Activated CD4-positive, alpha-beta T cell treated with anti-CD3 and anti-CD28 coated beads, Interleukin-2, amount 50 U/mL, for 1 hour (primary cell): ENCODE measurements at places on chromosomes 6 and 20.
A peak's percentile ranks its signal among the peaks of the same experiment; 100 is the strongest.

GRCh38 chr6:90003941-90004340 lies 109.7 kb downstream of the GJA10 start:
- no peak for DNase-seq

GRCh38 chr6:11251553-11252360 lies 19.3 kb upstream of the NEDD9 start:
- DNase-seq: no peak

GRCh38 chr20:19602675-19603375 lies 155.2 kb upstream of the RIN2 start:
- no peak for DNase-seq

GRCh38 chr6:18693881-18694280 lies 306.7 kb downstream of the RNF144B start:
- DNase-seq: no peak

DNA sequence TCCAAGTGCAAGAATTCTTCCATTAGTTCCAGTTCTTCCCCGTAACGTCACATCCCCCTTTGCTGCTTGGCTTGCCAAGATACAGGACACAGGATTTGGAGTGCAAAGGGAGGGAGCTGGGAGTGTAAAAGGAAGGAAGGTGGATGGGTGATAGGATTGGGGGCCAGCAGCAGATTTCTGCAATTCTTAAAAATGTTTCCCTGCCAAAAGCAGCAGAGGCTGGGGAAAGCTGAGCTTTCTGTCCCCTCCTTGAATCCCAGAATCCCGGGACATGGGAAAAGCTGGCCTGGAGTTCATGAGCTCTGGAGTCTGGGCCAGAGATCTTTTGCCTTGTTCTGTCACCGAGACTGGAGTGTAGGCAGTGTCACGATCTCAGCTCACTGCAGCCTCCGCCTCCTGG lies 60.0 kb upstream of the EPB41L1 start:
- no peak for DNase-seq

DNA sequence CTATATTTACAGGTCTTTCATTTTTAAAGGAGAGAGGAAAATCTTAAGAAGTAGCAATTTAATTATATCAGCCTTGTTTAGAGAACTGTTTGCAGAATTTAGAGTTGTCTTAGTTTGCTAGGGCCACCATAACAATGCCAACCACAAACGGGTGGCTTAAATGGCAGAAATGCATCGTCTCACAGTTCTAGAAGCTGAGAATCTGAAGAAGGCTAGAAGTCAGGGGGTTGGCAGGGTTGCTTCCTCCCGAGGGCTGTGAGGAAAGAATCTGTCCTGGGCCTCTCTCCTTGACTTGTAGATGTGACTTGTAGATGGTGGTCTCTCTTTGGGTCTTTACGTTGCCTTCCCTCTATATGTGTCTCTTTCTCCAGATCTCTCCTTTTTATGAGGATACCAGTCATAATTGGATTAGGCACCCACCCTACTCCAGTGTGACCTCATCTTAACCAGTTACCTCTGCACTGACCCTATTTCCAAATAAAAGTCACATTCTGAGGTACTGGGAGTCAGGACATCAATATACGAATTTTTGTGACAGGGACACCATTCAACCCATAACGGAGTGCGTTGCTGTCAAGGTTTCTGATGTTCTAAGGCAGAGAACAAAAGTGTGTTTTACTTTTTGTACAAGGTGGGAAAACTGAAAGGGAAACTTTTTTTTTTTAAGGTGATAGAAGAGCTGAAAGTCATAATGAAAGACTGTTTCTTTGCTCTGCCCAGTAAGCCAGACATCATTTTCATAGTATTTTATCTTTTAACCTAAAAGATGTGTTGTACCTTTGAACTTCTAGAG lies 84.4 kb downstream of the SAMD3 start:
- no peak for DNase-seq

DNA sequence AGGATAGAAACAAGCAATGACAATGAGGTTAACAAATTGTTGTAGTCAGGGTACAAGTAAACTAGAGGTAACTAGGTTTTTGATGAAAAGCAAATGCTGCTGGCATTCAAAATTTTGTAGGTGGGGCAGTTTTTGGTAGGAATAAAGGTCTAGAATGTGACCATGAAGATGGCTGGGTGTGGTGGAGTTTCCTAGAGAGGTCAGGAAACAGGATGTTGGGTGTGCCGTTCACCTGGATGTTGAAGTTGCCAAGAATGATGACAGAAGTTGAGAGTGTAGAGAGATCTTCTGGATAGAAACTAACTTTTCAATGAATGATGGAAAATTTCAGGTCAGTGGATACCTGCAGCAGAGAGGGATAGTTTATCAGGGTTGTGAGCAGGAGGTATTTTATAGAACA lies 22.7 kb downstream of the MAPK14 start:
- DNase-seq: no peak

DNA sequence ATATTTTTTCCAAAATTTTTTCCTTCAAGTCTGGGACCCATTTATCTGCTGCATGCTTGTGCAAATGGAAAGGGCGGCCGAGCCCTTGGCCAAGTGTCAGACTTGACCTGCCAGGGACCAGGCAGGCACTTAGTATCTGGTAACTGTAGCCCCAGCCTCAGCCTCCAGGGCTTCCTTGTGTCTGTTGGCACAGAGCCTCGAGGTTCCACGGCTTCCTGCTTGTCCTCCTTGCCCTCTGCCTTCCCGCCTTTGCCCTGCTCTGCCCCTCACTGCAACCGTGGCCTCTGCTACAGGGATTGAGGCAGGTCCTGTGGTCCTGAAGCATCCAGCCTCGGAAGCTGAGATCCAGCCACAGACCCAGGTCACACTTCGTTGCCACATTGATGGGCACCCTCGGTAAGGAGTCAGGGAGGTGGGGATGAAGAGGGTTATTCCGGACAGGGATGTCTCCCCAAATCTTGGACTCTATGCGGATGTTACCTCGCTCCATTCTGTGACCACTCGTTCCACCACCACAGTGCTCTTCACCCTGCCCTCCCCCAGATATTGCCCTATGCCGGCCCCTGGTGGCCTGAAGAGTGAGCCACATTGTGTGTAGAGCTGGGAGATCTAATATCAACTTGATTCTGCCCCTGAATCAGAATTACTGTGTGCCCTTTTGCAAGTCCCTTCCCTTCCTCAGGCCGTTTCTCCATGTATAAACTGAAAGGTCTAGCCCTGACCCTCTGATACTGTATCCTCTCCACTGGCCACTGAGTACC lies 41.5 kb upstream of the SRF start:
- peak; percentile 14 for DNase-seq

DNA sequence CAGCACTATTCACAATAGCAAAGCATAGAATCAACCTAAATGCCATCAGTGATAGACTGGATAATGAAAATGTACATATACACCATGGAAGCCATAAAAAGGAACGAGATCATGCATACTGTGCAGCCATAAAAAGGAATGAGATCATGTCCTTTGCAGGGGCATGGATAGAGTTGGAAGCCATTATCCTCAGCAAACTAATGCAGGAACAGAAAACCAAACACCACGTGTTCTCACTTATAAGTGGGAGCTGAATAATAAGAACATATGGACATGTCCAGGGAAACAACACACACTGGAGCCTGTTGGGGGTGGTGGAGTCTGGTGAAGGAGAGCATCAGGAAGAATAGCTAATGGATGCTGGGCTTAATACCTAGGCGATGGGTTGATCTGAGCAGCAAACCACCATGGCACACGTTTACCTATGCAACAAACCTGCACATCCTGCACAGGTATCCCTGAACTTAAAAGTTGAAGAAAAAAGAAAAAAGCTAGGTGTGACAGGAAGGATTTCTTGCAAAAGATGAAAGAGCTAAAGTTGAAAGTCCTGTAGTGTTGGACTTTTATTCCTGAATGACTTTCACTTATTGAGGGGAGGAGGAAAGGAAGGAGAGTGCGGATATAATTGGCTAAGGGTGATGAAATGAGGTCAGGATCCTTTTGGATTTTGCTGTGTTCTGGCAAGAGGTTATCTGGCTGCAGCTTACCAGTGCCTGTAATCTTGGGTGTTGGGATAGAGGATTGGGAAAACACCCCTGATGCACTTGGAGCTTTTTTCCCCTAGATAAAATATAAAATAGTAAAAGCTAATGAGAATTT lies 8.5 kb downstream of the TRMT11 start:
- no peak for DNase-seq

GRCh38 chr6:76472858-76473257 lies 400.4 kb upstream of the IMPG1 start:
- DNase-seq: no peak

- no peak for DNase-seq
Measured at GRCh38 chr6:131914234-131914633, 36.9 kb downstream of the CCN2 start.

- no peak for DNase-seq
Measured at GRCh38 chr6:74606582-74607071, 599.2 kb downstream of the COL12A1 start.

- DNase-seq: no peak
Measured at GRCh38 chr6:133587546-133588160, 301.3 kb upstream of the TCF21 start.

GRCh38 chr20:36180323-36180722 lies 25.8 kb downstream of the EPB41L1 start:
- DNase-seq: no peak

DNA sequence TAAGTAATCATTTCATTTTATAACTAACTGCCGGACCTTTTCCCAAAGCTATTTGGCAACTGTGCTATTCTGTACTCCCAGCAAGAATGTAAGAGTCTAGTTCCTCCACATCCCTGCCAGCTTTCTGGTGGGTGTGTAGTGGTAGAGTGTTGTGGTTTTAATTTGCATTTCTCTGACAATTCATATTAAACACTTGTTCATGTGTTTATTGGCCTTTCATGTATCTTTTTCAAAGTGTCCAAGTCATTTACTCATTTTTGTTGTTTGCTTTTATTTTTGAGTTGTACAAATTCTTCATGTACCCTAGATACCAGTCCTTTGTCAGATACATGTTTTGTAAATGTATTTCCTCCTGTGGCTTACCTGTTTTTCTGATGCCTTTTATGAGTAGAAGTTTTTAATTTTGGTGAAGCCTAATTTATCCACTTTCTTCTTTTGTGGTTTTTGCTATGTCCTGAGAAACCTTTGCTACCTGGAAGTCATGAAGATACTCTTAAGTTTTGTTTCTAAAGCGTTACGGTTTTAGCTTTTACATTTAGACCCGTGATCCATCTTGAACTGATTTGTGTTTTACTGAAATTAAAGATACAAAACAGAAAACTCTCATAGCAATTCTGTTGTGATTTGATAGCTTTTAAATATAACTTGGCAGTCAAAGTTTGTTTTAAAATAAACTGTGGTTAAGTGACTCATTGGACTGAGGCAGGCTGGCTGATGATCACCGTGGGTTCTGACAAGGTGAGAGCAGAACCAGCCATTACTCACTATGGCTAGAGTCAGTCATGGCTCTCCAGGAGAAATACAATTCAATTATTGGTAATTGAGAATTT lies 8.0 kb downstream of the MYLIP start:
- DNase-seq: peak; percentile 40

- DNase-seq: no peak
Measured at GRCh38 chr6:14699803-14700601, 545.9 kb upstream of the JARID2 start.

DNA sequence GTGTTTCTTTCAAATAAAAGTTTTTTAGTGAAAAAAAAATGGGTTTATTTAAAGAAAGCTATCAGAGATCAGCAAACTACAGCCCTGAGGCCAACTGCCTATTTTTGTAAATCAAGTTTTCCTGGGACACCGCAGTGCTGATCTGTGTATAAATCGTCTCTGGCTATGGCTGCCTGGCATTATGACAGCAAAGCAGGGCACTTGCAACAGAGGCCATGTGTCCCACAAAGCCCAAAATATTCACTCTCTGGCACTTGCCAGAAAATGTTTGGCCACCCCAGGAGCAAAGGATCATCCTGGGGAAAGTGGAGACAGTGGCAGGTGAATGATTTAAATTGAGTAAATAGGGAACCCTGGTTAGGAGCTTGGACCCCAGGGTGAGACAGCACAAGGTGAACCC lies 291.6 kb downstream of the PREX1 start:
- DNase-seq: no peak

GRCh38 chr6:135983718-135984343 lies 132.3 kb downstream of the PDE7B start:
- no peak for DNase-seq

DNA sequence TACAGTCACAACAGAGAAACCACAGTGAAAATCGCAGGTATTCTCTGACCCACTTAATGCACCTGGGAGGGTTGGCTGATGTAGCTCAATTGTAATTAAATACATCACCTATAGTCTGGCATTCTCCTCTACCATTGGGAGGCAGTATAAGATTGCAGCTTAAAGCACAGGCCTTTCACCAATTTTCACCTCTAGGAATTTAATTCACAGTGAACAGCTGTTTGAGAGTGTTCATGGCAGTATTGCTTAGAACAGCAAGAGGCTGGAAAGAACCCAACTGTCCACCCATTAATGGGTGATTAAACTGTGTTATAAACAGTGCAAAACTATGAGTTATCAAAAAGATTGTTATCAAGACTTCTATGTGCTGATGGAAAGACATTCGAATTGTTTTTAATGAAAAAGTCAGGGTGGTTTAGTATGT lies 2.0 kb downstream of the EDEM2 start:
- DNase-seq: no peak

DNA sequence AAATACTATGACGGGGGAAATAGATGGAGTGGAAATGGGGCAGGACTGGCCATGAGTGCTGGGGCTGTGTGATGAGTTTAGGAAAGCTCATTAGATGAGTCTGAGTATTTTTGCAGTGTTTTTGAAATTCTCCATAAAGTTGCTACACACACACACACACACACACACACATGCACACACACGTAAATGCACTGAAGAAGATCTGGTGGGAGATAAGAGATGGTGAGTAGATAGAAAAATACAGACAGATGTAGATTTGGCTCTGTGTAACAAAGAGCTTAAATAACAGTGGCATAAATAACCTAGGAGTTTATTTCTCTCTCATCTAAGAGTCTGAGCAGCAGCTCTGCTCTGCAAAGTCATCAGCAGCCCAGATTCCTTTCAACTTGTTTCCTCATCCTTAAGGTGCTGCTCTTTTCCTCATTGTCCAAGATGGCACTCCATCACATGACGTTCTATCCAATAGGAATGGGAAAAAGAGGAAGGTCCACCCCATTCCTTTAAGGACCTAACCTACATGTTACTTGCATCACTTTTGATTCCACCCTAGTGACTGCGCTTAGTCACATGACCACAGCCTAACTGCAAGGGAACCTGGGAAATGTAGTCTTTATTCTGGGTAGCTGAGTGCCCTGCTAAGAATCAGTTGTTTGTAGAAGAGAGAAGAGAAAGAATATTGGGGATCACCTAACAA lies 76.4 kb downstream of the EYA2 start:
- DNase-seq: no peak

- no peak for DNase-seq
Measured at GRCh38 chr6:120785459-120786086, 548.7 kb downstream of the TBC1D32 start.

- no peak for DNase-seq
Measured at GRCh38 chr6:21596949-21597682, 3.6 kb downstream of the SOX4 start.

- DNase-seq: no peak
Measured at GRCh38 chr20:49280463-49281058, 2.7 kb upstream of the ZNFX1 start.

- DNase-seq: no peak
Measured at GRCh38 chr6:22747571-22747970, 178.2 kb downstream of the HDGFL1 start.

- DNase-seq: no peak
Measured at GRCh38 chr20:23448167-23448566, 4.5 kb downstream of the CST11 start.

- DNase-seq: no peak
Measured at GRCh38 chr20:6014957-6015356, 38.9 kb downstream of the LRRN4 start.
